ENCODE measurements at places on chromosomes 3 and 15.

- no peak for DNase-seq
Measured at GRCh38 chr3:110749006-110749405, 322.6 kb upstream of the NECTIN3 start.

DNA sequence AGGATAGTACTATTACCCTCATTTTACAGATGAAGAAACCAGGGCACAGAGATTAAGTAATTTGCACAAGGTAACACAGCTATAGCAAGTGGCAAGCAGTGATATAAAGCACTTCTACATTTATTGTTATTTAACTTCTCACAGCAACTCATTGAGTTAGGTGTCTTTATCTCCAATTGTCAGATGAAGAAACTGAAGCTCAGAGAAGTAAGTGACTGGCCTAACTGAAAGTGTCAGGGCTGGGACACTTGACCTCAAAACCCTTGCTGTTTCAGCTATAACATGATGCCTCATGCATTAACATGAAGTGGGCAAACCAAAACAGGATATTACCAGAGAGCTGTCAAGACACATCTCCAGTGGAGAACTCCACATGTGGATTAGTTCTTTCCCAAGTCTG is 65.8 kb upstream of the LEKR1 start:
- no peak for DNase-seq

- no peak for DNase-seq
Measured at GRCh38 chr15:98778960-98779359, 130.6 kb downstream of the IGF1R start.

DNA sequence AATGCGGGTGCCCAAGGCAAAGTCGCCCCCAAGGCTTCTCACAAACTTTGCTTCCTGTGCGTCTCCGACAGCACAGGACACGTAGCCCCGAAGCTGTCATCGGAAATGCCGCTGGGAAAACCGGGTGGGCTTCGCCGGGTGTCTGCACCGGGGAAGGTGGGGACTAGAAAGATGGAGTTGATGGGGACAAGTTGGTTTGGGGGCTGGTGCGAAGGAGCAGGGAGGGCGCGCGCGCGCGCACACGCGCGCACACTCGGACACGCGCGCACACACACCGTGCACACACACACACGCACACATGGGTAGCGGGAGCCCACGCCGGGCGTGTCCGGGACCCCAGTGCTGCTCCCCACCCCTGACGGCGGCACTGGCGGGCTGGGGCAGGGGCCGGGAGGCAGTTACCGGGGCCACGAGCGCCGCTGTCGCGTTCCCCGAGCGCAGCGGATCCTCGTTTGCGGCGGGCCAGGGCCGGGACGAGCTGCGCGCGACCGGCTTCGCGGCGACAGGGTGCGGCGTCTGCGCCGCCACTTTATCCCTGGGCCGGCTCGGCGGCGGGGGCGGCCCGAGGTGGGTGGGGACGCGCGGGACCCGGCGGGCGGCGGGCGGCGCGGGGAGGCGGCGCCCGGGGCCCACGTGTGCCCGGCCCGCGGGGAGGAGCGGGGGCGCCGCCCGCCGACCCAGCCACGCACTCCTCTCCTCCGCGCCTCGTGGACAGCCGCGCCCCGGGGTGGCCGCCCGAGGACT is 539 bp upstream of the MGLL start:
- no peak for DNase-seq

GRCh38 chr3:197508051-197508451 is 47.7 kb downstream of the BDH1 start:
- DNase-seq: no peak

DNA sequence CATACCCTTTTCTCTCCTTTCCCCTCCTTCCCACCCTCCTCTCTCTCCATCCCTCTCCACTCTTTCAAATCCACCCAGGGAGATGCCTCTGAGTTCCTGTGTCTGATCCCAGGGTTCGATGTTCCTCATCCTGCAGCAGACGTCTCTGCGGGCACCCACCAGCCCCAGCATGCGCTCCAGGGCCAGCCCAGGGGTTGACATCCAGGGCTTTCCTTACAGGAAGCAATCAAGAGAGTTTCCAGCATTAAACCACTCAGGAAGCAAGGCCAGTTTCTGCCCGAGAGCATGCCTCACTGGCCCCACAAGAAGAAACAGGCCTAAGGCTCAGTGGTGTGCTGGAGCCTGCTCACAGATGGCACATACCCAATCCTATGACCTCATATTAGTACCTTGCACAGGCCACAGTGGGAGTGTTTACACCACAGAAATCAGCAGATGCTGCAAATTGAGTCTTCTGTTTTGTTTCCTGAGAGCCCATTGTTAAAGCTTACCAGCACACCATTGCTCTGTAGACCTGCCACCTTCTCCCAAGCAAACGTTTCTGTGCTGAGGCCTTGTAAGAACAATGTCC is 13.2 kb downstream of the SLC6A1 start:
- DNase-seq: no peak
